ENCODE measurements at places on chromosomes 11 and 22. TPM values are rescaled to one million over a fixed set of nuclear protein-coding genes. Genes with fewer than 3 reads are reported as not detected.

DNA sequence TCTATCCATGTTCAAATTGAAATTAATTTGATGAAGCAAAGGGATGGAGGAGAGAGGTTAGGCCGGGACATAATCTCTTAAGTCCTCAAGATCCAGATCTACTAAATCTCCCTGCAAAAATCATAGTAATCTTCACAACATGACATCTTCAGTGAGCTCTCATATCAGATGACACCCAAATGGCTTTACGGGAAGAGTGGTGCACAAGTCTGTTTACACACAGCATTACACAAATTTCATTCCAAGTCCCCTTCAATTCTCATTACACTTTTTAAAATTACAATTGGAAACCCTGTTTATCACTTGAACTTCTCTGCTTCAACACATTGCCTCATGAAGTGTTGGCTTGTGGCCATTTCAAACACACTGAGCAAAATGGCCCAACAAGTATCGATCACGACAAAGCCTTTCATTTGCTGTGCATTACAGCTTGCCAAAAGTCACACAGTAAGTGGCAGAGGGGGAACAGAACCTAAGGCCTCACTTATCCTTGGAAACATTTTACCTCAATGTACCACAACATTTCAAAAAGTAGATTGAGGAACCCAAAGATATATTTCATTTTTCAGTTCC lies 17.9 kb upstream of the TPH1 start:
- no peak for DNase-seq

GRCh38 chr11:84882056-84882455 lies 745.1 kb downstream of the DLG2 start:
- DNase-seq: peak; percentile 29

DNA sequence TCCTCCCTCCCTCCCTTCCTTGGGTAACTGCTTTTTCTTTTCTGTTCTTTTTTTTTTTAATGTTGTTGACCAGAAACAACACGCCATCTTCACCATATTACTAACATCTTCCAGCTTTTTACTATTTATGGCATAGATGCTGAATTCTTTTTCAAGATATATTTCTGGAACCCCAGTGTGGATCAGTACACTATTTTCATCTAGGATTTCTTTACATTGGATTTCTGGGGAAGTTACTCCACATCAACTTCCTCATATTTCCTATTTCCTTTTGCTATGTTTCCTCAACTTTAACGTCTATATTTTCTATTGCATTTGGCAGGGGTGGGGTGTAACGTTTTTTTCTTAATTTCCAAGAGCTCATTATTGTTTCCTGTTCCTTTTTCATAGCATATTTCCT lies 7.0 kb downstream of the PGM2L1 start:
- DNase-seq: no peak

The LRRC75B gene
- 30.1 TPM for polyA plus RNA-seq

GRCh38 chr11:110338684-110339083 lies 42.3 kb upstream of the RDX start:
- no peak for DNase-seq

- no peak for DNase-seq
These were observed 294.3 kb downstream of the LARGE1 start for GRCh38 chr22:33625959-33626358.

The PRR5L gene
- polyA plus RNA-seq: 10.6 TPM

DNA sequence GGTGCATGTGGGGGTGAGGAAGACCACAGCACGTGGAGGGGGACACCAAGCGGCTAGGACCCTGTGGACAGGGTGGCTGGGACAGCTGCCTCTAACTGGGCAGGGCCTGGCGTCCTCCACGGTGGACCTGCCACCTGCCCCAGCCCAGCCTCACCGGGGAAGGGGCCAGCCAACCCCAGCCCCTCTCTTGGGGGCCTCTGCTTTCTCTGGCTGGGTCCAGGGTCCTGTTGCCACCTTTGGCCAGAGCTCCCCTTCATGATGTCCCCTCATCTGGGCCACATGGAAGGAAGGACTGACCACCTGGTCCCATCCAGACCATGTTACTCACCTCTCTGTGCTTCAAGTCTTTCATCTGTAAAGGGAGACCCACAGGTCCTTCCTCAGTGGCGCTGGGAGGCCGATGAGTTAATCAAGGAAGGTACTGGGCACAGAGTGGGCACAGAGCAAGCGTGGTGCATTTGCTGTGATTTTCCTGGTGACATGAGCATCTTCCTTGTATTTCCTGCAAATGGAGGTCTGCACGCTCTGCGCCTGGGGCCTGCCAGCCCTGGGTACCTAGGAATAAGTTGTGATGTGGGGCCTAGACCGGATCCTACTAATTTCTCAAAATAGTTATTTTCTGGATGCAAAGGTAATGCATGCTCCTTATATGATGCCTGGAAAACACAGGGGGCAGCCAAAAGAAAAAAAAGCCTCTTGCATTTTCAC lies 538.4 kb downstream of the TBC1D22A start:
- DNase-seq: no peak

The OR10A2 gene
- not detected for polyA plus RNA-seq

- DNase-seq: no peak
These were observed 10.1 kb downstream of the MCM5 start for GRCh38 chr22:35409783-35410662.

The UPB1 gene
- 0.90 TPM for polyA plus RNA-seq

GRCh38 chr11:12727563-12728211 lies 53.5 kb downstream of the TEAD1 start:
- DNase-seq: no peak

DNA sequence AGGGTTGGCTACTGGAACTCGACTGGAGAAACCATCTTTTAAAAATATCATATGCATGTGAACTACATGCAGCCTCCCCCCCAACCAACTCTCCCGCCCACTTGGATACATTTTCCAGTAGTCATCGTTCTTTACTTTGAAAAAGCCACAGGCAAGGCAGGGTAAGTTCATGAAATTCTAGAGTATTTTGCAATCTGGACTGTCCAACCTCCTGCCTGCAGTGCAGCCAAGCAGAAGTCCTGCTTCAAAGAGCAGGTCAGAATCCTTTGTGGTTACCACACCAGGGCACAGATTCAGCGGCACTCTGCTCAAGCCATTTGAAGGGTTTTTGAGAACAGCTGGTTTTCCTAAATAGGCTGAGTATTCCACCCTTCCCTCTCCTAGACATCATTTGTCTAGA lies 12.1 kb downstream of the ELF5 start:
- no peak for DNase-seq

GRCh38 chr22:17965538-17966402 lies 58.6 kb downstream of the MICAL3 start:
- DNase-seq: no peak

- DNase-seq: no peak
These were observed 39.0 kb downstream of the GRAMD1B start for GRCh38 chr11:123469089-123469488.

The RTN4R gene
- polyA plus RNA-seq: 4.2 TPM

The EHF gene
- 15.7 TPM for polyA plus RNA-seq

GRCh38 chr22:44243761-44244160 lies 63.0 kb downstream of the PARVG start:
- DNase-seq: no peak

- DNase-seq: no peak
These were observed 69.3 kb upstream of the CLTCL1 start for GRCh38 chr22:19360862-19361261.

GRCh38 chr11:70456921-70457532 lies 58.7 kb downstream of the CTTN start:
- DNase-seq: no peak
